ENCODE measurements at places on chromosomes 3 and 15.

DNA sequence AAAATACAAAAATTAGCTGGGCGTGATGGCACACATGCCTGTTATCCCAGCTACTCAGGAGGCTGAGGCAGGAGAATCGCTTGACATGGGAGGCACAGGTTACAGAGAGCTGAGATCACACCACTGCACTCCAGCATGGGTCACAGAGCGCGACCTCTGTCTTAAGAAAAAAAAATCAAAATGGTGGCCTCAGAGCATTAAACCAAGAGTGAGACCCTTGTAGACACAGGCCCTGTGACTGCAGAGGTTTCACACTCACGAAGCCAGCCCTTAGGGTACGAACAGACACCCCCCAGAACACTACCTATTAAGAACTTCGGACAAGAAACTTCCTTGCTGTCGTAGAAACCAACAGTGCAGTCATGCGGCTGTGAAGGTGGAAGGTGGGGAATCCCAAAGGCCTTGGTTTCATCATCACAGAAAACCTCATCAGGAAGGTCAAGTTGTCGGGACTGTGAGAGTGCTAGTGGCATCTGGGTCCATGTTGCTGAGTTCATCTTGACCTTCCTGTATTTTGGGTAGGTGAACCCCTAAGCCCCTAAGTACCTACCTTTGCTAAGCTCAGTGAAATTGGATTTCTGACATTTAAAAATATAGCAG lies 4.8 kb upstream of the PDE8A start:
- no peak for DNase-seq

DNA sequence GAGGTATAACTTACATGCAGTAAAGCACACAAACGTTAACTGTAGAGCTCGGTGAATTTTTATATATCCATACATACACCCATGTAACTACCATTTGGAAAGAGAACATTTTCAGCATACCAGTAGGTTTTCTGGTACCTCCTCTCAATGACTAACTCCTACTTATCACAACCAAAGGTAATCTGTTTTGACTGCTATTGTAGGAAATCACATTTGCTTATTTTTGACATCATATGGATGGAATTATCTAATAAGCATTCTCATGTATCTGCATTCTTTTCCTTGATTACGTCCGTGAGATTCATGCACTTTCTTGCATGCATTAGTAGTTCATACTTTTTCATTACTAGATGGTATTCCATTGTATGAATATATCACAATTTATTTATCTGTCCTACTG lies 76.8 kb downstream of the CSNK1G1 start:
- no peak for DNase-seq

- DNase-seq = no peak
Observed at GRCh38 chr15:52254391-52254790, 41.2 kb downstream of the MYO5C start.

- no peak for DNase-seq
Observed at GRCh38 chr3:27792869-27793268, 70.7 kb upstream of the EOMES start.

DNA sequence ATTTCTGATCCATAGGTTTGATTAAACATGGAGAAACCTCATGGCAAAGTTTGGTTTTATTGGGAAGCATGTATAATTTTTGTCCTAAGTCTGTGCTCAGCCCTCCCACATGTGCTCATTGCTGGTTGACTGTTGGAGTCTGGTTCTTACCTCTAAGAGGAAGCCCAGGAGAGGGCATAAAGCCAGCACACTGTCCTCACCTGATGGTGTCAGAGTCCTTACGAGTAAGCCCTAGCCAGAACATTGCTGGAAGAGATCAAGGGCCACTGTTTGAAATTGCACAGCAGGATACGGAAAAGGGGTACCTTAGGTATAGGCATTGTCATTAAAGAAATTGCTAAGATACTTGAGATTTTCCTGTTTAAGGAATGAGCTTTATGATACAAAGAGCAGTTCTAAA lies 21.3 kb downstream of the MLH1 start:
- no peak for DNase-seq

DNA sequence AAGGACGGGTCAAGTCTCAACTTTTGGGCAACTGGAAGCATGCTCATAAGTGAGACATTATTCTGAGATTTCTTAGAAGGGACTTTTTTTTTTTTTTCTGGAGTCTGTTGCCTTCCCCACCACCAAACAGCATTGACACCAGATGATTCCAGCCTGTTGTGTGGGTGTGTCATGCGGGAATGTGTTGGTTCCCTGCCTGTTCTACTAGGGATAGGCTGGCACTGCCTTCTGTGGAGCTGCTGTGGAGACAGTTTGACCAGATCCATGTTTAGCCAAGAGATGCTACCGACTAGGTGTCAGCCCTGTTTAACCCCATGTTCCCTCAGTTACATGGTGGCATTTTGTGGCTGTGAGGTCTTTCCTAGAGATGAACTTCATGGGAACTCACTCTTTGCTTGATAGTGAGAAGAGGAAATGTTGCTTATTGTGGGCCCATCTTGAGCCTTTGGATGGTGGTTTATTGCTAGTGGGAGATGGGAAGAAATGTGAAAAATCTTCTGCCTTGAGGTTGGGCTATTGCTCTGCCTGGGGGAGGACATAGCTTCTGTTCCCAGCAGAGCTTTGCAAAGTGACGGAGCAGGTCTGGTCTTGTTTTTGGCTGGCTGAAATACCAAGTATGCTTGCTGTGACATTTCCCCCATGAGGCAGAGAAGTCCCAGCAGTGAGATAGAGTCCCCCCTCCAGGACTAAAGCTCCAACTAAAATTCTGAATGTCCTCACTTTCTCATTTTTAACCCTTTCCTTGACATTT lies 31.3 kb downstream of the TRAK1 start:
- DNase-seq = no peak

- DNase-seq = peak; percentile 35
Observed at GRCh38 chr15:43189296-43189695, 4.1 kb downstream of the CCNDBP1 start.

DNA sequence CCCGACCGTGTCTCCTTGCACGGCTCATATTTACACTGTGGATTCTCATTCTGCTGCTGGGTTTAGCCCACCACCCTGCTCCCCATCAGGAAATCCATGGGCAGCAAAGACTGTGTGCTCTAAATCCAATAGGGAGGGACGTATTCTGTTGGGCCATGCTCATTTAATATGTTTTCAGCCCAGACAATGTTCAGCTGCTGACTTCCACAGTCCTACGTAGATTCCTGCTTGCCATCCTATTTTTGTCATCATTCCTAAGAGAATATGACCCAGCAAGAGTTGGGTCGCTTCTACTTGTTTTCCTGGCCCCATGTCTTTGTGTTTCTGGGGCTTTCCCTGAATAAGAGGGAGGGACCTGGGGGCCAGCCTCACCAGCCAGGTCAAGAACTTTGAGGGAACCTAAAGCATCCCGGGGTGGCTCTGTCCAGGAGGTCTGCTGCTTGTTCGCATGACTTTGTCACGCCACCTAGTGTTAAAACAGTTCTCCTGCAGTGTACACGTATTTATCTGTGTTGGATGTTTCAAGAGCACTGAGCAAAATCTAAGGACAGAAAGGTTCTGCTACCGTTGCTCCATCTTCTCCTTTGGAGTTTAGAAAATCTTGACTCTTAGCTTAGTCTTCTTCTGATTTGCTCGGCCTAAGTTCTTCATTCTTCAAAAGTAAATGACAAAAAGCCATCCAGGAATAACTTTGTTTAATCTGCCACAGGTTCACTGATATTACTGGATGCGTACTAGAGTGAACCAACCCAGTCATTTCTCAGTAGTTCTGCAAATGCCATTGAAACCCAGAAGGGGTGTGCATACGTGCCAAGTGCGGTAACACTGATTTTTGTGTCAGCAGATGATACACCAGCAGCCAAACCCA lies 79.8 kb upstream of the NR2E3 start:
- peak; percentile 32 for DNase-seq

GRCh38 chr3:150826466-150827282 lies 63.7 kb upstream of the SIAH2 start:
- DNase-seq = no peak

DNA sequence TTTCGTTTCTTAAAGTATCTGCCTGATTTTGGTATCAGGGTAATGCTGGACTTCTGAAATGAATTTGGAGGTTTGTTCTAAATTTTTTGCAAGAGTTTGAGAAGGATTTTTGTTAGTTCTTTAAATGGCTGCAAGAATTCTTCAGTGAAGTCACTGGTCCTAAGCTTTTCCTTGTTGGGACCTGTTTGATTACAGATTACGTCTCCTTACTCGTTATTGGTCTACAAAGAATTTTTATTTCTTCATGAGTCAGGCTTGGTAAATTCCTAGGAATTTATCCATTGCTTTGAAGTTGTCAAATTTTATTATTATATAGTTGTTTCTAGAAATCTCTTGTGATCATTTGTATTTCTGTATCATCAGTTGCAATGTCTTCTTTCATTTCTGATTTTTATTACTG lies 196.0 kb downstream of the DPH6 start:
- DNase-seq = no peak

DNA sequence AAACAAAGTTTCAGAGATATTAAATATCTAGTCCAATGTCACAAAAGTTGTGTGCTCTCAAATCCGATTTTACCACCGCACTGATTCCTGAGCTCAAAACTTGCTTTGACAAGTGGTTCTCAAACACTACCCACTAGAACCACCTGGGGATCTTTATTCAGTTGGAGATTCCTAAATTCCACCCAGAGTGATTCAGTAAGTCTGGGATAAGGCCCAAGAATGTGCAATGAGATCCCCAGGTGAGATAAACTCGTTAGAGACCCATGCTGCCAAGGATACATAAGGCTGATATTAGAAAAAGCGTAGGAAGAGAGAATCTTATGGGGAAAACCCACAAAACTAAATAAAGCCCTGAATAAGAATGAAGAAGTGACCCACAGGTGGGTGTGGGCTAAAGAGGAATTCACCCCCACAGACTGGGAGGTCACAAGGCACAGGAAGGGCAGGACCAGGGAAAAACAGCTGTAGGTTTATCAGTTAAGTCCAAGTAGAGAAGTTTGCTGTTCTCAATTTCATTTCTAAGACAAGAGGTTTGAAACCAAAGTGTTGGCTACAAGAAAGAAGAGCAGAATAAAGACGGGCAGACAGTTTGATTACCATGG lies 11.5 kb upstream of the RPS17 start:
- DNase-seq = no peak

GRCh38 chr15:40825661-40826422 lies 2.7 kb downstream of the PPP1R14D start:
- peak; percentile 19 for DNase-seq

DNA sequence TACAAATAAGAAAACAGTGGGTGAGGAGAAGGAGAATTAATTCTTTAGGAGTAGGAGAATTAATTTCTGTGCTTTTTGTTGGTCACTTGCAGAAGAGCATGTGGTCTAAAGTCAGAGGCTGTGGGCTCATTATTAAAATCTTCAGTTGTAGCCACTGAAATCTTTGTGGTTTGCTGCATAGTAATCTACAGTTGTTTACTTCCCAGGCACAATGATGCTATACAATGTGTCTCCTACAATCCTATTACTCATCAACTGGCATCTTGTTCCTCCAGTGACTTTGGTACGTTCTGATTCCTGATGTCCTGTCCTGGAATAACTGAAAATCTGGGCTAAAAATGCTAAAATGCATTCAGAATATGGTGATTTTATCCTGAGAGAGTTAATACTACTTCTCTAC lies 21.0 kb downstream of the IFT122 start:
- DNase-seq = peak; percentile 94

DNA sequence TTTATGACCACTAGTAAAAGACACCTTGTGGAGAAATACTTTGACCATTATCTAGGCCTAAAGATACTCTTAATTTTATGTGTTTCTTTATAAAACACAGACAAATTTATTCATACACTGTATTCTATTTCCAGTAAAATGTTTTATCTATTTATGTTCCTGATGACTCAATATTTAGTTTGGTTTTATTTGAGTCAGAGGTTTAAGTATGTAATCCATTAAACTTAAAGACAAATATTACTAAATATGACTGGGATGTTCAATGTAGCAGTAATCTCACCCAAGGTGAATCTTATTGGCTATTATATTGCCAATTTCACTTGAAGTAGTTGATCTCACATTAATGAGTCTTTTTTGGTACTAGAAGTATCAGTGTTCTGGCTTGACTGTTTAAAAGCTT lies 799.7 kb downstream of the CADM2 start:
- DNase-seq = no peak

GRCh38 chr3:107235193-107235927 lies 141.9 kb upstream of the CCDC54 start:
- no peak for DNase-seq

DNA sequence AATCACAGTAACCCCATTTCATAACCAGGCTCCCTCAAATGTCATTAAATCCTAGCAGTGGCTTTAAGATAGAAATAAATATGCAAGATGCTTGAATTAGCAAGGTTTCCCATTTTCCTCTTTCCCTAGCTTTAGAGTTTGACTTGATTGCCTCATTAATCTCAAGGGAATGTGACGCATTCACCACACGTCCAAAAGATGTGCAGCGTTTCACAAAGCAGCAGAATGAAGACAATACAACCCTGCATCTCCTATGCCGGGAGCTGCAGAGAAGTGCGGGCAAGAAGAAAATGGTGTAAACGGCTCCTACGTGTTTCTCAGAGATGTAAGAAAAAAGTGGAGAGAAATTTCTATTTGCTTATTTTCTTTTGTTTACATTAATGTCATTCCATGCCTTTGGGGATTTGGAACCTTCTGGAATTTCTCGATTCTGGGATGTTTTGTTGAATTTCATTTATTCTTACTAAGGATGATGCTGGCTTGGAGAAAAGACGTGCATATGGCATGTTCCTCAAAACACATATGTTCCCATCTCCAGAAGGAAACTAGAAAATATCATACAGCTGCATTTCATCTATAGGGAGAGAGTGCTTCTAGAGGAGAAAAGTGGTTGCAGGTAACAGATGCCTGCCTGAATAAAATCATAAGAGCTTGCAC lies 27.8 kb upstream of the FRMD4B start:
- no peak for DNase-seq

Measured in foreskin melanocyte (primary cell).